ENCODE measurements at places on chromosomes 7 and 10.

- no peak for DNase-seq
Observed at GRCh38 chr7:46603296-46603752, 682.3 kb upstream of the IGFBP3 start.

DNA sequence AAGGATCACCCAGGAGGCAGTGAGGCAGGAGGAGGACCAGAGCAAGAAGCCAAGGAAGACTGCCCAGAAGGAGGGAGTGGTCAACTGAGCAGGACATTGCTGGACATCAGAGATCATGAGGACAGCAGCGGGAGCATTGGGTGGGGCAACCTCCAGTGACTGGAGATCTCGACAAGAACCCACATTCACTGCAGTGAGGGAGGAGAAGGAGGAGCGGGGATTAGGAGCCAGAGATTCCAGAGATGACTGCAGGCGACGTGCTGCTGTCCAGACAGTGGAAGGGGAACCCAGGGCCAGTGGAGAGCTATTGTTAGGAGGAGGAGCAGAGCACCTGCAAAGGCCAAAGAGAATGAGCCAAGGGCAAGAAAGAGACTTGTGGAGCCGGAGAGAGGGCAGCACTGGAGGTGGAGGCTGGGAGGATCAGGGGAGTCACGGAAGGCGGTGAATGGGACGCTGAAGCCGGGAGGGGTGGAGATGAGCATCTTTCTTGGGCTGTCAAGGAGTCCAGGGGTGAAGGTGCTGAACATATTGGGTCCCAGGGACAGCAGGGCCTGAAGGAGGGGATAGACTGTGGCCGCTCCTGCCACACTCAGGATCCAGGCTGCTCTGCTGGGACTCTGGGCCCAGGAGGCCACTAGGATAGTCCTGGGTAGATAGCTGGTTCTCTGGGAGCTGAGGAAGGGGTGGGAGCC lies 140.1 kb upstream of the UNC5B start:
- DNase-seq, result no peak

DNA sequence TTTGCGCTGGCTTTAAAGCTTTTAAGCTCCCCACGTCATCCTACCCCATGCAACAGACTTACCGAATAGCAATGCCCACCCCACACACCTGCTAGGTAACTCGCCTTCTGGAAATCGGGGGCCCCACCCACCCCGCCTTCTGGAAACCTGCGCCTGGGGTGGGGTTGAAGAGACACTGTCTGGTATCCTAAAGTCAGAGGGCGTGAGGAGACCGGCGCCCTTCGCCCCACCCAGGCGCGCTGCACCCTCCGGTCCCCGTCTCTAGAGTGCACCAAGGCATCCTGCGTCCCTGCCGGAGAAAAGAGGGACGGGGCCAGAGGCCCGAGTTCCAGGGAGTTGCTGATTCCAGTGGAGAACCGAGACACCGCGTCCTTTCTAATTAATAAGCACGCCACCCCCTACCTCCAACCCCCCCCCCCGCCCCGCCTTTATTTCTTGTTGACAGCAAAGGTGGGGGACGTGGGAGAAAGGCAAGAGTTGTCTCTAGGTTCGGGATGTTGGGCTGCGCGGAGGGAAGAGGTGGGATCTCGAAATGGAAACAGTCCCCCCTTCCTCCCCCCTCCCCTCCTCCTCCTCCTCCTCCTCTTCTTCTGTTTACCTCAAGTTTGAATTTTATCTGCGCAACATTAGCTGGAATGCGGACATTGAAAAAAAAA lies 220.9 kb upstream of the MKLN1 start:
- no peak for DNase-seq

DNA sequence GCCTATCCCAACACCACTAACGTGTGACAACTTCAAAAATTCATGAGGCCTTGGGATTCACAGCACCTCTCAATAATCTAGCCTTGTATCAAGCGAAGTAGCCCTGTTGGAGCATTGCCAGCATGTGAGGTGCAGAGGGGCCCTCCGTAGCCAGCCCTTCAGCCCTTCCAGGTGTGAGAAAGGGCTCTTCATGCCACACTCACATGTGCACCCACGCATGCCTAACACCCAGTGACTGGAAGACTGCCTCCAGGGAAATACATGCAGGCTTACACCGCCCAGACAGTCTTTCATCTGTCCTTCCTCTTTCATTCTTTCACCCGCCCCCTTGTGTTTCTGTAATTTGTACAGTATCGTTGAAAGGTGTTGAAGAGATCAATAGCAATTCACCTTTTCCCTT lies 26.1 kb downstream of the LRRC4 start:
- DNase-seq, result no peak

- DNase-seq, result no peak
Observed at GRCh38 chr10:76115471-76116155, 684.2 kb downstream of the LRMDA start.

DNA sequence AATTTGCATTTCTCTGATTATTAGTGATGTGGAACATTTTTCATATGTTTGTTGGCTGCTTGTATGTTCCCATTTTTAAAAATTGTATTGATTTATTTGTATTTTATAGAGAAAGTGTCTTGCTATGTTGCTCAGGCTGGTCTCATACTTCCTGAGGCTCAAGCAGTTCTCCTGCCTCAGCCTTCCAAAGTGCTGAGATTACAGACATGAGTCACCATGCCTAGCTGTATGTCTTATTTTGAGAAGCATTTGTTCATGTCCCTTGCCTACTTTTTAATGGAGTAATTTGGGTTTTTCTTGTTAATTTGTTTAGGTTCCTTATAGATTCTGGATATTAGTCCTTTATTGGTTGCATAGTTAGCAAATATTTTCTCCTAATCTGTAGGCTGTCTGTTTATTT lies 214.2 kb upstream of the KAT6B start:
- no peak for DNase-seq

DNA sequence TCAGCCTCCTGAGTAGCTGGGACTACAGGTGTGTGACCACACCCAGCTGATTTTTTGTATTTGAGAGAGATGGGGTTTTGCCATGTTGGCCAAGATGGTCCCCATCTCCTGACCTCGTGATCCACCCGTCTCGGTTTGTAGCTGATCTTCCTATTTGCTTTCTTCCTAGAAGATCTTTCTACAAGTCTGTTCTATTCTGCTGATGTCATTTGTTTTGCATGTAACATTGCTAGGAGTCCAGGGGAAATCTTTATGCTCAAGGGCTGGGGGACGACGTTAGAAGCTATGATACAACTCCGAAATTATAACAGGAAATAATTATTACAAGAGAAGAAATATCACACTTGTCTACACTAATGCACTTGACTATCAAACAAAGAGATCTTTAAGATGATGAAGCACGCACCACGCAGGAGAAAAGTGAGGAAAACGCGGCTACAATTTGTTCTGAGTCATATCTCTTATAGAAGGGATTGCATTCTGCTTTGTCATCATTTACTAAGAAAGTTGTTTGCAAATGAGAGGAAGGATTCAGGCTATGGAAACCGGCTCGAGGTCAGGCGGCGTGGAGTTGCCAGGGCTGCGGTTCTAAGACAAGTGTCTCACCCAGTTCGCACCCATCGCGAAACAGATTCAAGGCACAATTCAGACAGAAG lies 103.0 kb upstream of the CARD11 start:
- DNase-seq, result no peak

DNA sequence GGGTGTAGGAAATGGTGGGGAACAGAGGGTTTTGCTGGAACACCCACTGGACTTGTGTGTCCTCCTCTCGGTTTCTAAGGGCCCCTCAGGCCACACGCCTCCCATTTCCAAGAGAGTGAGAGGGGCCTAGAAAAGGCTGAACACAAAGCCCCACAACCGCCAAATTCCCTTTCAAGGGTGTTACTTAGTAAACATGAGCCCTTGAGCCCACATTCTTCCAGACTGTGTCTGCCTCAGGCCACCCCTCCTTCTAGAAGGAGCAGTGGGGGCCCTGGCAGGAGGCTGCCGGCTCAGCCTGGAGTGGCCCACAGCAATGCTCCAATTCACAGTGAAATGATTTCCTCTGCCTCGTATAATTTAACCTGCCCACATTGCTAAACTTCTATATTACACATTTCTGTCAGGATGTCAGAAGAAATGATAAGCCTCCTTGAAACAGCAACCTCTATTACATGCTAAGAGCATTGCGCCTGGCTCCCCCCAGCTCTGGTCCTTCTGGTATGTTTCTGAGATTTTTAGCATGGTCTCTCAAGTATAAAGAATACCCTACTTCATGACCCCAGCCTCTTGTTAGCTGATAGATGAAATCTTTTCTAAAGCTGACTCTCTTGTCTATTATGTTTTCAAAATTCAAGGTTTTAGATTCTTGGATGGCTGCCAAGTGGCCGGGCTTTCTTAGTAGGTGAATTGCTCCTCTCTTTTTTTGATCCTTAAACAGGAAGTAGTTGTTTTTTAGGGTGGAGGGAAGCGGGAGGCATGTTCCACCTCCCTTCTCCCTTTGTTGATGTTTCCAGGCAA lies 673.9 kb upstream of the GALNT17 start:
- DNase-seq, result no peak

DNA sequence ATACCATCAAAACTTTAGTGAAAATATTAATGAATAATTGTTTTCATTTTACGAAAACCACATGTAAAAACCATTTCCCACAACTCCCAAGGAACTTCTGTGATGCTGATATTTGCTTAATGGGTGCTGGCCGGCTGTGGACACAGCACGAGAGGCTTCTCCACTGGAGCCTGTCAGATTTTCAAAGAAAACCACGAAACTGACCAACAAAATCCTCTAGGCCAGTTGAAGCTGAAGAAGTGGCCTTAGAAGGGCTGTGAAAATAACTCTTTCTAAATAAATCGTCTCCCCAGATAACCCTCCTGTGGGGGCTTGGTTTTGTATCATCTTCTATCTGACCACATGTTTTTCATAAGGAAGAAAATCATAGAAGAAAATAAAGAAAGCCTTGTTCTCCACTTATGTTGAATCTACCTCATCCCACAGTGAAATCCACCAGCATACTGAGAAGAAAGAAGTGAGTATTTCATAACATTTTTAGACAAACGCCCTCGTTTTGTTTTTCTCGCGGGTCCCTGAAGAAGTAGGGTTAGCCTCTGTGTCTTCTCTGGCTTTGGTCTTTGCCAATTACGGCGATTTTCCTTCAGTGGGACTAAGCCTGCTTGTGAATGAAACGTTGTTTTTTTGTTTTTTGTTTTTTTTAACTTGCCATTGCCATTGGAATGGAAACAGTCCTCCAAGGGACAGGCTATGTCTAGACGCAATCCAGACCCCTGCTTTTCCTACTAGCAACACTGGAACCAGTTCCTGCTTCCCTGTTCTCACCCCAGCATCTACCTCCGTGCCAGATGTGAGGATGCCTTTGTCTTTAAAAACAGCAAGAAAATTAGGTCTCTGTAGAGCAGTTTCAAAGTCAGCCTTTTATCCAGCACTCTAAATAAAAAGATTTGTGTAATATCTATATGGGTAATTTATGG lies 123.9 kb downstream of the ADAM12 start:
- DNase-seq, result no peak

DNA sequence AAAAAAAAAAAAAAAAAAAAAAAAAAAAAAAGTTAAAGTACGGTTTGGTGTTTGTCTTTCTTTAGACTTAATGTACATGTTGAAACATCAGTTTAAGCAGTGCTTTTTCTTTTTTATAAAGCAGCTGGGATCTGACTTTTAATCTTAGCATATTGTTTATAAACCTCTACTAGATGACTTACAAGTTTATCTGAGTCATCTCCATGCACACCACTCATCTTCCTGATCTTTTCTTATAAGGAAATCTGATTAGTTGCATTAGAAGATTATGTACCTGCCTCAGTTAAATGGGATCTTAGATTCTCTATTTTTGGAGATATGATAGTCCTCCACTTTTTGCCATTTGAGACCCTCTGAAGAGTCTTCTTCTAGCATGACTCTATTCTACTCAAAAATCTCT lies 391.9 kb upstream of the LRGUK start:
- DNase-seq, result no peak
